ENCODE measurements at places on chromosomes 12 and 14. TPM values are rescaled to one million over a fixed set of nuclear protein-coding genes. Genes with fewer than 3 reads are reported as not detected.

Gene PTCSC3
- total RNA-seq: not detected

Gene REM2
- 0.34 TPM for total RNA-seq

Gene CKAP4
- 79.4 TPM for total RNA-seq

Gene AKAP3
- total RNA-seq: 0.08 TPM

Gene JAG2
- 27.4 TPM for total RNA-seq

Gene CBLN3
- 1.0 TPM for total RNA-seq

Gene AP5M1
- total RNA-seq: 19.7 TPM

Gene HRK
- total RNA-seq: 1.8 TPM
